ENCODE measurements at places on chromosomes 1 and 21. TPM values are rescaled to one million over a fixed set of nuclear protein-coding genes. Genes with fewer than 3 reads are reported as not detected.

Gene OLFML2B
- total RNA-seq: 18.5 TPM

Gene C1orf122
- total RNA-seq: 95.1 TPM

Gene OR2AK2
- 4.9 TPM for total RNA-seq

Gene OLIG1
- total RNA-seq: 107 TPM

Gene MYBPH
- not detected for total RNA-seq

Gene MCOLN2
- total RNA-seq: not detected

Data from dorsolateral prefrontal cortex (tissue), 122 donors.